ENCODE measurements at places on chromosomes 7 and 10.

GRCh38 chr10:646118-646524 lies 43.3 kb downstream of the DIP2C start:
- no peak for DNase-seq

DNA sequence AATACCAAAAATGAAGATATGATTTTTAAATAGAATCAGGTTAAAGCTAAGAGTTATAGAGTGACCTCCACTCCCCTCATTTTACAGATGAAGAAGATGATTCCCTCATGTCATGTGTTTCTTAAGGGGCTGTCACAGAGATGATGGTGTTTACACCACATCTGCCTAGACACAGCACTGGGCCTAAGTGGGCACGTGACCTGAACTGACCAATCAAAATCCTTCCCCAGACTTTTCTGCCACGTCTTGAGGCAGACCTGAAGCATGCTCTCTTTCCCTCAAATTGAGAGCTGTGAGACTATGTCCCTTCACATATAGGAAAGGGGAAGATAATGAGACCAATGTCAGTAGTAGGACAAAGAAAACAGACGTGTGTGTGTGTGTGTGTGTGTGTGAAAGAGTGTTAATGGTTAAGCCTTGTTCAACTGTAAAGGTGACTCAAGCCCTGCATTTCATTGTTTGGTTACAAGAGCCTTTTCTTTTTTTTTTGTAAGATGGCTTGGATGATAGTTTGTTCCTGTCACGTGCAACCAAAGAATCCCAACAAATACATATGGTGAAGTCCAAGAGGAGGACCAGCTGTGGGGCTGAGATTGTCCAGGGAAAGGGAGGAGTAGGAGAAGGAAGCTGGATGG lies 172.8 kb upstream of the AOAH start:
- no peak for DNase-seq

- no peak for DNase-seq
Measured at GRCh38 chr7:7709291-7709690, 9.1 kb downstream of the RPA3 start.

DNA sequence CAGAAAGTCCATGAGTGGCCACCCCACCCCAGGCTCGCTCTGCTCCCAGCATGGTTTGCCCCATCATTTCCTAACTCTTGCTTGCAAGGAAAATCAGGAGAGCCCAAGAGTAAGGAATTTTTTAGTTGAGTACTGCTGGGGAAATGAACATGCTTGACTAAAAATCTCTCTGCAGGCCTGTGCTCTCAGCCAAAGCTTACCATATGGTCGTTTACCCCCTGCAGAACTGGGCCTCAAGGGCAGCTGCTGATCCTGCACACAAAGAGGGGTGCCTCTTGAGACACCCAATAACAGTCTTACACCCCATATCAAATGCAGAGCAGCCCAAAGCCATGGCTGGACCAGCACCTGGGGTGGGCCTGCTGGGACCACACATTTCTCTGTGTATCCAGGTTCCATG lies 183.2 kb downstream of the CXCL12 start:
- no peak for DNase-seq
